ENCODE measurements at places on chromosomes 6 and 20. TPM values are rescaled to one million over a fixed set of nuclear protein-coding genes. Genes with fewer than 3 reads are reported as not detected.

Gene TCP11
- 0.37 TPM for total RNA-seq

Gene ME1
- total RNA-seq, result 12.3 TPM

Gene MOG
- total RNA-seq, result not detected

Gene LY6G6F
- not detected for total RNA-seq

Gene HTR1E
- total RNA-seq, result 0.26 TPM

Gene DDRGK1
- 14.8 TPM for total RNA-seq

GRCh38 chr6:73704260-73704659 lies 8.3 kb downstream of the CD109 start:
- peak; percentile 20 for DNase-seq

GRCh38 chr6:2875359-2876191 lies 27.5 kb downstream of the SERPINB9 start:
- no peak for DNase-seq

GRCh38 chr6:70186461-70186860 lies 116.4 kb downstream of the COL9A1 start:
- no peak for DNase-seq

- DNase-seq, result peak; percentile 25
These were observed 357.9 kb upstream of the AGPAT4 start for GRCh38 chr6:161631676-161632194.

GRCh38 chr20:62581308-62581707 lies 61.0 kb upstream of the SLCO4A1 start:
- DNase-seq, result no peak

GRCh38 chr20:63082939-63083735 lies 76.4 kb upstream of the BHLHE23 start:
- DNase-seq, result no peak

DNA sequence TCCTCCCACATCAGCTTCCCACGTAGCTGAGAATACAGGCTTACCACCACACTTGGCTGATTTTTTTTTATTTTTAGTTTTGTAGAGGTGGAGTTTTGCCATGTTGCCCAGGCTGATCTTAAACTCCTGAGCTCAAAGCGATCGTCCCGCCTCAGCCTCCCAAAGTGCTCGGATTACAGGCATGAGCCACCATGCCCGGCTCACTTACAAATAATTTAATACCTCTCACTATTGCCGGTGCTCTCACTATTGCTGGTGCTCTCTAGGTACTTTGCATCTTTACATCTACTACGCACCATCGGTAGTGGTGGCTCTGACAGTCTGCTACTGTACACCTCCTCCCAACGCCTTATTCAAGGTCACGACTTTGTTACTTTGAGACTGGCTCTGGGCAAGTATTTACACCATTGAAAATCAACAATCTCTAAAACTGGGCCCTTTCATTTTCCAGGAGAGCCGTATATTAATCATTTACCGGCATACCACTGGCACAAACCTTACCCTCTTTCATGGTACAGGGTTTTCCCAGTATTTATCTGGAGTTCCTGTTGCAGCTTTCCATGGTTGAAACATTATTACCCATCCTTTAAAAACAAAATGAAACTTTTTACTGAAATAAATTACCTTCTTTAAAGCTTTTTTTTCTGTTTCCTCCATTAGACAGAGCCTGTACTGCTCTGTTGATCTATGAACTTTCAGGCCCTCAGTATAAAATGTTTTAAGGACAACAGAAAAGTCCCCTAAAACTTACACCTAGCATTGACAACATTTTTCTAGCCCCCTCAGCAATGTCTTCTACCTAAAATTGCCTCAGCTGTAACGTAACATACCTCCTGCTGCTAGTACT lies 259.6 kb upstream of the PLCB4 start:
- DNase-seq, result no peak

DNA sequence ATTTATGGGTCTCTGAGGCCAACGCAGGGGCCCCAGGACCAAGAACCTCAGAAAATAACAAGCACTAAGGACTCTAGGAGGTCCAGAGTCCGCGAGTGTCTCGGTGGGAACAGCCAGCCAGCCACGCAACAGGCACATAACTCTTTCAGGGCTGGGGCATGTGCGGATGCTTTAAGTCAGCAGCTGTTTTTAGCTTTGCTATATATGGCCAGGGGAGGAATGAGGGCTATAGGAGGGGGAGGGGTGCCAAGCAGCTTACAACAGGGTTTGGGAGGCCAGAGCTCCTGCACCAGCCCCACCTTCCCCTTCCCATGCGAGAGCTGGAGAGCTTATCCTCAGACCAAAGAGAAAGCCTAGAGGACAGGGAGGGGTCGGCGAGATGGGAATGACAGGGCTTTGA lies 6.2 kb downstream of the JPH2 start:
- no peak for DNase-seq

DNA sequence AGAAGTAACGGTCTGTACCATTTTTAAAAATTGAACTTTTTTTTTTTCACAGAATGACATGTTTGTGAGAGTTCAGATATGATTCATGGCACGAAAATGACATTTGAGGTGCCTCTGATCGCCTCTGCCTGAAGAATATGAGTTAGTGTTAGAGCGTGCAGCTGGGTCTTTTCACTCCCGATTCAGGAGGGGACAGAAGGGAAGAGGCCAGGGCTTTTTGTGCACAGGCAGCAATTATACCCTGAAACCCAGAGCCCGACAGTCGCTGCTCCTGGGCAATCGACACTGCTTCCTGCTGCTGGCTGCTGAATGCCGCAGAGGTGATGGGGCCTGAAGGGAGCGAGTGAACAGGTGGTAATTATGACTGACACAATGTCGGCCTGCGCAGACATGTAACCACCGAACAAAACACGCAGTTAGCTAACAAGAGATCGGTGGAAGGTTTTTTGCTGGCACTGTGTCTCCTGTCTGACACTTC lies 652.0 kb upstream of the NOX3 start:
- DNase-seq, result peak; percentile 6

GRCh38 chr20:9409981-9410380 lies 104.4 kb upstream of the LAMP5 start:
- DNase-seq, result no peak

- DNase-seq, result no peak
These were observed 21.9 kb upstream of the CDH22 start for GRCh38 chr20:46330072-46330763.

DNA sequence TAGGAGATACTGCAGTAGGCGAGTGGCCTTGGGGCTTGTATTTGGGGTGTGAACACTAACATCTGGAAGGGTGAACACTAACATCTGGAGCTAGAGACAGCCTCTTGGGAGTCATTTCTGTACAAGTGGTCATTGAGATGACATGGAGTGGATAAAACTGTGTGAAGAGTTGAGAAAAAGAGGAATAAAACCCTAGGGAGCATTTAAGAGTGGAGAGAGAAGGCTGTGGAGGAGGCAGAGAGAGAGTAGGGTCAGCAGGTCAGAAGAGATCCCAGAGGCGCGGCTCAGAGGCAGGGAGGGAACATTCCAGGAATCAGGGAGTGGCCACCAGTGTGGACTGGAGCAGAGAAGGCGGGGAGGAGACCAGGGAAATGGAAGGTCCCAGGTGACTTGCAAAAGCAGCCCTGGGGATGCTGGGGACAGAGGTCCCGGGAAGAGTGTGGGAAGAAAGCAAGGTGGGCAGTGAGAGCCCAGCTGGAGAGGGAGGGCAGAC lies 202.0 kb upstream of the RNF24 start:
- DNase-seq, result no peak

GRCh38 chr6:8645212-8645611 lies 209.9 kb upstream of the SLC35B3 start:
- no peak for DNase-seq

- DNase-seq, result no peak
These were observed 118.2 kb downstream of the TTLL2 start for GRCh38 chr6:167442796-167443680.

DNA sequence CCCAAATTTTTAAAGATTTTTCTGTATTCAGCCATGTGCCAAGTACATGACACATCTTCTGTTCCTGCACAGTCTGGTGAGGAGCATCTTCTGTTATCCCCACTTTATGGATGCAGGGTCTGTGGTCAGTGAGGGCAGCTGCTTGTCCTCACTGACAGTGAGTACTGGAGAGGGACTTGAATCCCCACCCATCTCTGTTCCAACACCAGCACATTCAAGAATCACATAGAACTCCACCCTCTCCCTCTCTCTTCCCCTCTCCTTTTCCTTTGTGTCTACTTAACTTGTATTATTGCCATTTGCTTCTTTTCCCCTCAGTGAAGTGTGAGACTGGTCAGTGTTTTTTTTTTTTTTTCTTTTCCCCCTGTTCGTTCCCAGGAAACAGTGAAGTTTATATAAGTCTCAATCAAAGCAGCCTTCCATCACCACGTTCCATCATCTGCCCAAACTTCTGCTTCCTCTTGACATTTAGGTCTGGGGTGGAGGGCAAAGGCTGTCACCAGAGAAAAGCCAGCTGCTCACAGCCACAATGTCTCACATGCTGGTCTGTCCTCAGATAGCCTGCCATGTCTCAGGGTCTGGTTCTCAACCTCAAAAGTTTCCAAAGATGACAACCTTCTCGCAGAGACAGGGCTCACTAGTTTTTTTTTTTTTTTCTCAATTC lies 110.0 kb upstream of the SSTR4 start:
- no peak for DNase-seq

DNA sequence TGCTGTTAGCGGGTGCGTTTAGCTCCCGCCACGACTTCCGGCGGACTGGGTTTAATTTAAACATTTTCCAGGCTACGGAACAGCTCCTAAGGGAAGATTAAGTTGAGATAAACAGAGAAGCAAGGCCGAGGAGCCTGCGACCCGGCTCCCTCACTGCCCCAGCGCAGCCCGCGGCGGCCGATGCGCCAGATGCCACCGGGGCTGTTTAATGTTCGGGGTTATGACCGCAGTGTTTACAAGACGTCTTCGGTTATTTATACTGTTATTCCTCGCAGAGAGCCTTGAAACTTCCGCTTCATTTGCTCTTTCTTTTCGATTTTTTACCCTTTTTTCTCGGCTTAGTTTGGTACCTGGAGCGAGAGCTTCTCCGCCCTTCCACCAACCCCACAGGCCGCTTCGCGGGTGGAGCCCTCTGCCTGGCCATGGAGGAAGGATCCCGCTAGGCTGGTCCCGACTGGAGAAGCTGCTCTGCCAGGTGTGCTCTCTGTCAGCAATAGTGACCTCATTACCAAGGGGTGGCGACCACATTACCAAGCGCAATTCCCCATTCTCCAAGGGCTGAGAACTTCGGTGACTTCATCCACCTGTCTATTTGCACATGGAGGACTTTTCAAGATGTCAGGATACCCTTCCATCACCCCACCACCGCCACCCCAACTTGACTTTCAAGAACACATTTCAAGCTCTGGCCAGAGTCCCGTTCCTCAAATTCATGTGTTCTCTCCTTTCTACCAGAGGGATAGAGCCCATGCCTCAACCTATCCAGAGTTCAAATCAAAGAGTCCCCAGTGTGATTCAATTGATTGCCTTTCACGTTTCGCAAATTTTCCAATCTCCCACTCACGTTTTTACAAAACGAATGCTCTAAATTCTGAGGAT lies 4.1 kb downstream of the TCF21 start:
- DNase-seq, result no peak

DNA sequence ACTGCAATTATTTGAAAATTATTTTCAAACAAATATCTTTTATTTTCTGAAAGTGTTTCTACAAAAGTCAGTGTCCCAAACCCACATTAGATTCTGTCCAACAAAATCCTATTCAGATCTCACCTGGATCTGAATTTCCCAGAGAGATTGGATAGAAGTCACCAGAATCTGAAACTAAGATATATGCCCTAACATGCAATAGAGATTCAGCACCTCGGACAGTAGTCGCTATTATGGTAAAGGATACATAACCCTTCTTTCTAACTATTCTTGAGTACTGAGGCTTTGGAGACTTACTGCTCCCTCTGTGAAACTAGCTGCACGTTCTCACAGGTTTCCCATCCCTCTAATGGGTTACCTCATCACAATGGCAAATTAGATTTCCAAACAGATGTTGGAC lies 151.4 kb downstream of the ID4 start:
- no peak for DNase-seq

DNA sequence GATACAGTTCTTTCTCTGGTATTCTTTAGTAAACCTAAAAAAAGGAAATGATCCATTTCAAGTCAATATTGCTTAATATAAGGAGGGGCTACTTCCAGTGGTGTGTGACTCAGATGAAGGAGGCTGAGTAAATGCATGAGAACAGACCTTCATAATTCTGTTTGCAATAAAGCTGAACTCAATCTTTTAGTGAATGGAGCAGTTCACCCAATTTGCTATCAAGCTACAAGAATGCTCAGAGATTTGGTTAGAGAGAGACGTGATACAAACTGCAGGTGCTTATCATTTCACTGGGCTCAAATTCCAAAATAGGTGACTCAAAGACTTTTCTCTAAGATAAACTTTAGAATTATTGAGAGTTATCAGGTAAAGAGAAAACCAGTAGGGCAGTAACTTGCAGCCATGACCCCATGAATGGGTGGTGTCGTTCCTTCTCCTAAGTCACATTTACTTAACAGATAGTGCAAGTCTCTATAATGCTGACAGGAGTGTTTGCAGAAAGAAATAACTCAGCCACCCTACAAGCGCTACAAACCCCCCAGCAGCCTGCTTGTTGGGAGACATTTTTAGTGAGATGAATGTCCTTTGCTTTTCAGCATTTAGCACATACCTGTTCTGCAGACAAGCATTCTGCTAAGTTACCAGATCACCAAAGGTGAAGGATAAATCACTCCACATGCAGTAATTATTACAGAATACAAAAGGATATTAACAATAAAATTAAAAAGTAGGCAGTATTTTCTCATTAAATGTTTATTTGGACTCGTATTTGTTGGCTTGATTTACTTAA lies 16.4 kb upstream of the BLOC1S5 start:
- no peak for DNase-seq

- no peak for DNase-seq
These were observed 678.8 kb upstream of the MARCKS start for GRCh38 chr6:113178349-113178748.

DNA sequence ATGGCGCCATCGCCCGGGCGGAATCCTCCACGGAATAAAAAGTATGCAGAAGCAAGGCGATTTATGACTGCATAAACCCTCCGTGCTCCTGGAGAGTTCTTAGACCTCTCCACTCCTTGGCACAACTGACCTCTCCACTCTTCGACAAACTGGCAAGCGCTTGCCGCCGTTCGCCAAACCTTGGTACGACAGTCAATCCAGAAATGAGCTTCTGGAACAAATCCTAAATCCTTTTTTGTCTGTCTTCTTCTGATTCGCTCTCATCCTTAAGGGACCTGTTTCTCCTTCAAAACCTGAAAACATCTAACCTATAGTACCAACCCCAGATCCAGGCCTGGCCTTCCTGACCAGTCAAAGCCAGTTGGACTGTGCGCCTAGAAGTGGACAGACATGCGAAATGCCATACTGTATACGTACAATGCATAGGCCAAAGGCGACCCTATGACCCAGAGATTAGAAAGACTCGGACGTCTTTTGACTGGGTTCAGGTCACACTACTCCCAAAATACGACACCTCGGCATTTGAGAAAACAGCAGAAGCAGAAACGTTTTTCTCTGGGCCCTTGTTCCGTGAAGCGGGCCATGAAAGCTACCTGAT lies 59.4 kb downstream of the TRIM27 start:
- no peak for DNase-seq

- DNase-seq, result no peak
These were observed 65.2 kb downstream of the CDKAL1 start for GRCh38 chr6:20599302-20600051.

Data from urinary bladder (tissue), 4 donors.